ENCODE measurements at places on chromosomes 6 and 20.

- H3K36me3 ChIP-seq: peaks cover 3% of the 10 kb centered on the region
- peaks cover 10% of the 10 kb centered on the region for H3K4me1 ChIP-seq
- H3K27me3 ChIP-seq: no peaks in the 10 kb centered on the region
- H3K4me3 ChIP-seq: no peak overlapping the region
- DNase-seq: no peak
- no peak overlapping the region for H3K27ac ChIP-seq
These were observed 403.4 kb downstream of the HDGFL1 start for GRCh38 chr6:22972771-22973170.

DNA sequence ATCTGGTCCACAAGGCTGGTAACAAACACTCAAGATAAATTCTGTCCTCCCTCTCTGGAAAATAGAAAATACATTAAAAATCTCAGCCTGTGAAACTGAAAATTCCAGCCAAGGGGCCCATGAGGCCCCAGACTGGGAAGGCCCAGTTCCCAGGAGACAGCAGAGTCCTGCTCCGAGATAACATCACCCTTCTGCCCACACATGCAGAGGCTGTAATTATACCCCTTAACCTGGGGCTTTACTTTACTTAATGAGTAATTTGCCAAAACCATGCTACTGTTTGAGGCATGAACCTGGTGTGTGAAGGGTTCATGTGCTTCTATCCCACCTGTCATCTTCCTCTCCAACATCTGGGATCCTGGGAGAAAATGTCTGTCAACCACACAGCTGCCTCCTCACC, 398.9 kb upstream of the SULF2 start:
- H3K4me1 ChIP-seq: peaks cover 39% of the 10 kb centered on the region
- no peaks in the 10 kb centered on the region for H3K36me3 ChIP-seq
- peaks cover 2% of the 10 kb centered on the region for H3K27me3 ChIP-seq
- H3K27ac ChIP-seq: no peak overlapping the region

DNA sequence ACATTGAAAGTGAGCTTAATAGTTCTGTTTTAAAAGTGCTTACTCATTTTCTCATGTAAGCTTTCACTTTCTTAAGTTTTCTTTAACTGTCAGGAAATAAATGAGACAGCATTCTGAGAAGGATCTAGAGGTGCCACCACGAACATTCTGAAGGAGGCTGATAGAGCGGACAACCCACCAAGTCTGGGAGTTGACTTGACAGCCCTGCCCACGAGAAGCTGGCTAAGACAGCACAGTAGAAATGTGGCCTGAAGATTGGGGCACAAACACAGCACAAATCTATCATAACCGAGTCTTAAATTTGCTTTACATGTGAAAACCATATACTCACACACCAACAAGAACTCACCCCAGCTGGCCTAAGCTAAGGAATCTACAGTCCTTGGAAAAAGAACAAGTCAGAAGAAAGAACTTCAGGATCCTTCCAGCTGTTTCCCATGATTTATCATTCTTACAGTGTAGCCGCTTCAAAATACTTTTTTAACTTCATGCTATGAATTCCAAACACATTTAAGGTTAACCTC, 144.2 kb upstream of the TNFAIP3 start:
- peaks cover 7% of the 10 kb centered on the region for H3K4me1 ChIP-seq
- no peak for DNase-seq
- no peaks in the 10 kb centered on the region for H3K36me3 ChIP-seq
- no peak overlapping the region for H3K4me3 ChIP-seq
- H3K27ac ChIP-seq: no peak overlapping the region
- H3K27me3 ChIP-seq: no peaks in the 10 kb centered on the region

DNA sequence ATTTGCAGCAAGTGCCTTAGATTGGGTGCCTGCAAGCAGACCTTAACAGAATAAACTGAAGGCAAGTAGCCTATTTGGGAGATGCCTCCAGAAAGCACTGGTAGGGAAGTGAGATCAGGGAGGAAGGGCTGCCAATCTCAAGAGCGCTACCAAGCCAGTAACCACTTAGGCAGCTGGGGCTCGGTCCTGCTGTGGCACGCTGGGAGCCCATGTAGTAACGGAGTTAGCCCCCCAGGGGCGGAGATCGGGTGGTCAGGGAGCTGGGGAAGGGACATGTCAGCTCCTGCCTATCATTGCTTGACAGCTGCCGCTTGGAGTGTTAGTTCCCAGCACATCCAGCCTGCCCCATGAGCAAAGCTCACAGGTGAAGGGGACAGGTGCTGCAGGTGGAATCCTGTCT, 127.0 kb downstream of the CEBPB start:
- no peak overlapping the region for H3K4me3 ChIP-seq
- H3K27ac ChIP-seq: peak overlapping the region; percentile 27
- no peaks in the 10 kb centered on the region for H3K27me3 ChIP-seq

- H3K4me1 ChIP-seq: peaks cover 44% of the 10 kb centered on the region
- H3K27ac ChIP-seq: peak overlapping the region; percentile 68
- H3K27me3 ChIP-seq: no peaks in the 10 kb centered on the region
These were observed 67.9 kb downstream of the SGK1 start for GRCh38 chr6:134249759-134250602.

GRCh38 chr6:47836639-47837038, 54.8 kb downstream of the OPN5 start:
- H3K4me1 ChIP-seq: no peaks in the 10 kb centered on the region
- DNase-seq: no peak
- no peak overlapping the region for H3K27ac ChIP-seq
- H3K36me3 ChIP-seq: no peaks in the 10 kb centered on the region
